ENCODE measurements at places on chromosomes 6 and 20. TPM values are rescaled to one million over a fixed set of nuclear protein-coding genes. Genes with fewer than 3 reads are reported as not detected.

The CFAP206 gene
- 0.67 TPM for total RNA-seq

The FAM210B gene
- 34.1 TPM for total RNA-seq

The GNMT gene
- total RNA-seq, result 0.56 TPM

The C4B gene
- 3.2 TPM for total RNA-seq

The SFTA2 gene
- not detected for total RNA-seq

The MYLK2 gene
- total RNA-seq, result 0.29 TPM

The C6orf141 gene
- 1.7 TPM for total RNA-seq

The PBOV1 gene
- total RNA-seq, result not detected

The PACRG gene
- total RNA-seq, result 0.42 TPM

The CAGE1 gene
- 0.11 TPM for total RNA-seq

The TPBG gene
- total RNA-seq, result 33.1 TPM

The PTK6 gene
- 0.22 TPM for total RNA-seq

The LTA gene
- total RNA-seq, result not detected

The ADGRG6 gene
- 23.4 TPM for total RNA-seq

The SLC12A5 gene
- total RNA-seq, result 12.7 TPM

The PLAGL1 gene
- total RNA-seq, result 1.7 TPM

The RSPH9 gene
- total RNA-seq, result 0.27 TPM

The BPIFB4 gene
- not detected for total RNA-seq

The KCNS1 gene
- total RNA-seq, result 1.5 TPM

The DOK5 gene
- total RNA-seq, result 6.3 TPM

The MEI4 gene
- total RNA-seq, result 0.45 TPM

The BMP5 gene
- total RNA-seq, result 0.56 TPM

The OGFR gene
- total RNA-seq, result 28.5 TPM

The GMDS gene
- total RNA-seq, result 25.4 TPM

The RUNX2 gene
- total RNA-seq, result 0.20 TPM

The TP53TG5 gene
- 2.4 TPM for total RNA-seq

The SIRPD gene
- not detected for total RNA-seq

Data from endodermal cell (in vitro differentiated cells).